ENCODE measurements at places on chromosomes 6 and 20.
A peak's percentile ranks its signal among the peaks of the same experiment; 100 is the strongest.

- DNase-seq: no peak
These were observed 99.8 kb downstream of the SNAP25 start for GRCh38 chr20:10318291-10319024.

- DNase-seq: no peak
These were observed 44.0 kb downstream of the PANK2 start for GRCh38 chr20:3933218-3933617.

DNA sequence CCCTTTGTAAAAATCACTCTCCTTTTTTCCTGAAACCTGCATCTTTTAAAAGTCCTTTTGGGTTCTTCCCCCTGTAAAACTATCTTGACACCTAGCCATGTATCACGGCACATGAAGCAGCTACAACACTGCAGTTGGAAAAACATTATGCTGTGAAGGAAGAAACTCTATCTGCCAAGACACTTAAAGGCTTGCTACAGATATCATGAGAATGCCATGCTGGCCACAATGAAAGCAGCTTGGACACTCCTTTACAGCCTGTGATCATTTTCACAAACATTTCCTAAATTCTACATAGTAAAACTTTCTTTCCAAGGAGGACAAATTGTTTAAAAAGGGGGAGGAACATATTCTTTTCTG lies 31.8 kb downstream of the CNKSR3 start:
- DNase-seq: no peak

DNA sequence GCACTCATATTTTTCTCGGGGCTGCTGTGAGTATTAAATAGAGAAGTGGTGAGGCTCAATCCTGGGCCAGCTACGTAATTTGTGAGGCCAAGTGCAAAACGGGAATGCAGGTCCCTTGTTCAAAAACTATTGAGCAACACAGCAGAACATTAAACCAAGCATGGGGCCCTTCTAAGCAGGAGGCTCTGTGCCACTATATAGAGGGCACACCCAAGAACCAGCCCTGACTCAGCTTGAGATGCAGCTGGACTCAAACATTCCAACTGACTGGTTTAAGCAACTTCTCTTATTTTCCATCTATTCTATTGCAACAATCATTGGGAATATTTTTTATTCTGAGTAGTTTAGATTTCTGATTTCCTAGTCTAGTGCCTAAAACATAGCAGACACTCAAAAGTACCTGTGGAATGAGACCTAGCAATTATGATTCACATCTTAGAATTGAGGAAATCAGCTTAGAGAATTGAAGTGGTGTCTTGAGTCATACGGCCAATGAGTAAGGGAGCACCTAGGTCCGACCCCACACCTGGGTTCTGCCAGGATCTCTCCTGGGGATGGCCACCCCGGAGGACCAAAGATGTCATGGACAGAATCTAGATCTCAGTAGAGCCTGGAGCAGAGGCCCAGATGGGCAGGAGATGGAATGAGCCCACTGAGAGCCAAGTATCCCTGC lies 1.3 kb downstream of the SIRPB2 start:
- no peak for DNase-seq

- DNase-seq: no peak
These were observed 577.9 kb downstream of the TFAP2B start for GRCh38 chr6:51396583-51396982.

DNA sequence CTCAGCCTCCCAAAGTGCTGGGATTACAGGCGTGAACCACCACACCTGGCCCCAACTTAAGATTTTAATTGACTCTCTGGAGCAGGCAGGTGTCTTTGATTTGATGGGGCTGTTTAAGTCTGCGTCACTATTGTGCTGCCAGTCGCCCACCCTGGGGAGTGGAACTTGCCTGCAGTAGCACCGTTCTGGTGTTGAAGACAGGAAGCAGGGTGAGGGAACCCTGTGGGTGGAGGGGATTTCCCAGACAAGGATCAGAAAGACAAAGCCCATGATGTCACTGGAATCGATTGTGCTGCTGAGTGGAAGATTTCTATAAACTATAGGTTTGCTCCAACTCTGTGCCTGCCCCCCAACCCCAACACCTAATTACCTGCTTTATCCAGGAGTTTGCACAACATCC lies 11.0 kb downstream of the ALDH8A1 start:
- peak; percentile 25 for DNase-seq

- DNase-seq: no peak
These were observed 286.5 kb upstream of the NT5E start for GRCh38 chr6:85163156-85164080.

- DNase-seq: no peak
These were observed 48.1 kb downstream of the SLC22A3 start for GRCh38 chr6:160396292-160396691.

GRCh38 chr6:154466139-154466538 lies 44.3 kb downstream of the CNKSR3 start:
- no peak for DNase-seq

- DNase-seq: no peak
These were observed 37.5 kb upstream of the NUP153 start for GRCh38 chr6:17744019-17744756.

DNA sequence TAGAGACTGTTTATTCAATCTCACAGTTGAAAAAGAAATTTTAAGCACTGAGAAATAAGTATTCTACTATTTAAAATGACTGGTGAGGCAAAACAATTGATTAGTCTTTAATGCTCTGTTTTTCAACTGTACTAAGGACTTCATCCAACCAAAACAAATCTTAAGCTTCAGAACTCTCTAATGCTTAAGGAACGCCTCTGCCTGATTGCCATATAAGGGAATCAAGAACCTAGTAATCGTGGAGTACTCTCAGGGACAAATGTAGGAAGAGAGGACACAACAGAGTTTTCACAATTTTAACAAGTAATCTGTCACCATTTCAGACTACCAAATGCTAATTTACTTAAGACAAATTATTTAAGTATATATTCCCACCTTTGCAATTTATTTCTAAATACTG lies 16.1 kb downstream of the FBXO30 start:
- no peak for DNase-seq

GRCh38 chr6:36813526-36813925 lies 25.7 kb downstream of the CPNE5 start:
- no peak for DNase-seq

- DNase-seq: no peak
These were observed 27.7 kb downstream of the COL20A1 start for GRCh38 chr20:63320616-63321147.

- no peak for DNase-seq
These were observed 15.8 kb downstream of the SHPRH start for GRCh38 chr6:145948328-145948727.

DNA sequence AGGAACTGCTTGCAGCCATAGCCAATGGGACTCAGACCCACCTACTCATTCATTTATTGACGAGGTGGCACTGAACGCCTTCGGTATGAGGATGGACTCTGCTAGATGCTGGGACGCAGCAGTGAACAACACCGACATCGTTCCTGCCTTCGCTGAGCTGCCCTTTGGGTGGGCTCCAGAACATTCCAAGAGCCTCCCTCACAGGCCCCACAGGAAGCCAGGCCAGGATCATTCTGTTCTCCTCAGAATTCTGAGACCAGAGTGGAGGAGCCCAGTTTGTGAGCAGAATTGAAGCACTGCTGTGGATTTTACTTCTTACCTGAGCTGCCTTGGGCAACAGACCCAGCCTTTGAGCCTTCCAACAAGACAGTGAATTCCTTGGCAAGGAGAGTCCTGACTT lies 82.1 kb downstream of the KCNB1 start:
- DNase-seq: no peak

GRCh38 chr6:21158873-21159272 lies 434.7 kb upstream of the SOX4 start:
- no peak for DNase-seq

GRCh38 chr20:53195876-53196610 lies 223.9 kb downstream of the TSHZ2 start:
- no peak for DNase-seq

GRCh38 chr6:45423824-45424450 lies 46.2 kb upstream of the SUPT3H start:
- DNase-seq: no peak

DNA sequence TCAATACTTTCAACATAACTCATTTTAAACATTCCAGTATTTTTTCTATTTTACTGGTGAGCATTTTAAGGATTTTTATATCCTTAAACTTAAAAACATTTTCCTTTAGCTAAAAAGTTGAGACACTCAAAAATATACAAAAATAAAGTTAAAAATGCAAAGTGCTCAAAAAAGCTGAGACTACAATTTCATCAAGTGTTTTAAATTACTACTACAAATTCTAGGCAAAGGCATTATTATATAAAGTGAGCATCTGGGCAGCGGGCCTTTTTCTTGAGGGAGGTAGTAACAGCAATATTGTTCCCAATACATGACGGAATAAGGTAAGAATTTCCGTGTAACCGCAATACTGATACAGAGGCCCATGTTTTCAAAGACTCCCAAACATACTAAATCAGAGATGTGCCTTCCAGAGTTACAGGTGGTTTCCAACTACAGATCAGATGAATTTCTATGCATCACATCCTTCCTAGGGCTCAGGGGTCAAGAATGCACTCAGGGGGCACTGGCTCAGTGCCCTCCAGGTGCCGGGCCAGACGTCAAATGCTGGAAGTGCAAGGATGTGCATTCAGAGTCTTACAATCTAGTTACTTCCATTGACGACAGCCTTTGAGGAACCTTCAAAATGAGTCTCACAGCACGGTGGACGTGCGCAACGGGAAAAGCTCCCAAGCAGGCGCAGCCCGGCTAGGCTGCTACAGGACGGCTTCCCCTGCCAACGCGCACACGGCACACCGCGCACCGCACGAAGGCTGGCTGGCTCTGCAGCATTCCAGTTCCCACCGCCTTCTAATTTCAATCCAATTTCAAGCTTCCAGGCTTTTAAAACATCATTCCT lies 1.7 kb downstream of the PHF10 start:
- peak; percentile 64 for DNase-seq

Data from stimulated activated effector memory CD8-positive, alpha-beta T cell treated with anti-CD3 and anti-CD28 coated beads, Interleukin-12 subunit alpha, Interleukin-12 subunit beta, amount 100 ng/mL, for 72 hours (primary cell).